ENCODE measurements at places on chromosomes 6 and 20. TPM values are rescaled to one million over a fixed set of nuclear protein-coding genes. Genes with fewer than 3 reads are reported as not detected.

The PTCRA gene
- total RNA-seq: not detected

GRCh38 chr20:49426873-49427272, 55.6 kb downstream of the KCNB1 start:
- no peak for DNase-seq

DNA sequence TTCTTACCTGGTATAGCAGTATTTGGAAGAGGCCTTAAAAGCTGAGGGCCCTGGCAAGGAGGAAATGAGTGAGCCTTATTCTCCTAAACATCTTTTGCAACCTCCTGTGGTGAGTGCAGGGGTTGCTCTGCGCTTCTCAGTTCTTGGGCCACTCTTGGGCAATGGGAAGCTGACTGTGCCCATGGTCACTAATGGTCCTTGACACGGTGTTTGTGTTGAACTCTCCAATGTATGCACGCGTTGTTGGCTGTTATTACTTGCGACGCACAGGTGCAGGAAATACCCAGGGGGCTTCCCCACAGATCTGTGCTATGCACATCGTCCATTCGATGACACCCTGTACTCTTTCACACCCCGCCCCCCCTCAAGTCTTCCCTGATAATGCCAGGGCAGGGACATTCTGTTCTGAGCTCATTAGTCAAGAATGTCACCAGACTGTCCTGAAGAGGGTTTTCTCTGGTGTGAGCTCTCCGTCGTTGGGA, 79.7 kb downstream of the EDN1 start:
- no peak for DNase-seq

The PRICKLE4 gene
- not detected for total RNA-seq

The SPDEF gene
- total RNA-seq: not detected

GRCh38 chr6:75363304-75363703, 78.7 kb upstream of the TMEM30A start:
- DNase-seq: no peak
